Fibroblast of the aortic adventitia (primary cell): ENCODE measurements at places on chromosomes 5 and 9. TPM values are rescaled to one million over a fixed set of nuclear protein-coding genes. Genes with fewer than 3 reads are reported as not detected.
A peak's percentile ranks its signal among the peaks of the same experiment; 100 is the strongest.

DNA sequence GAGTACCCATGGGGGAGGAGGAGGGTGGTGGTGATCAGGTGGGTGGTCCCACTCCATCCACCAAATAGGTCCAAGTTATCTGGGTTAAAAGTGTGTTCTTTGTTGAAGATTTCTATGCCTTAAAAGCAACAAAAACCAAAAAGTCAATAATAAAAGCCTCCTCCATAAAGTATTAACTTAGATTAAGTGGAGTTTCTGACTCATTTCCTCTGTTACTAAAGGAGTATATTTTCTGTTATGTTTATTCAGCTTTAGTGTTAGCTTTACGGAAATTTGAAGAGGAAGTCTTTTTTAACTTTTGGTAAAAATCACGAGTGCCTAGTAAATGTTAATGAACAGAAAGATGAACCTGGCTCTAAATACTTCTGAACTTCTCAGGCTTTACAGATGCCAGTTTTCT, 17.8 kb downstream of the FBXO38 start:
- peak; percentile 17 for DNase-seq

- no peak for DNase-seq
These were observed 52.4 kb upstream of the UBAC1 start for GRCh38 chr9:136013524-136014034.

The OLFM1 gene
- total RNA-seq = 0.81 and 1.5 TPM in 2 replicates

DNA sequence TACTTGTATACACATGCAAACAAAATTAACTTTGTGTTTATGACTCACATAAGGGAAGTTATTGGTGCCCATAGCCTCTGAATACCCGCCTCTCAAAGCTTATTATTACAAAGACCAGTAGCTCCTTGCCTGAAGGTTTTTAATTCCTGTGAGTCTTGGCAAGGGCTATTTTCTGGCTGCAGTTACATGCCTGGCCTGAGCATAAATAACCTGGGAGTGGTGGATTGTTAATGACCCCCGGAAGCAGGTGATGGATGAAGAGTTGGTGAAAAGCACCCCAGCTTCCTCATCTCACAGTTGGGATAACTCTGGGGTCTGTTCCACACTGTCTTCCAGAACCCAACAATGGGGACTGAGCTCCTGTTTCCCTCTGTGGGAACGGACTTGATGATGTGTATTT, 594.5 kb downstream of the PDE4D start:
- no peak for DNase-seq

- peak; percentile 50 for DNase-seq
These were observed 43.5 kb upstream of the RASGRF2 start for GRCh38 chr5:80916676-80917075.

The HTR4 gene
- 0.18 TPM in 1 of 2 replicates, not detected in the other for total RNA-seq

DNA sequence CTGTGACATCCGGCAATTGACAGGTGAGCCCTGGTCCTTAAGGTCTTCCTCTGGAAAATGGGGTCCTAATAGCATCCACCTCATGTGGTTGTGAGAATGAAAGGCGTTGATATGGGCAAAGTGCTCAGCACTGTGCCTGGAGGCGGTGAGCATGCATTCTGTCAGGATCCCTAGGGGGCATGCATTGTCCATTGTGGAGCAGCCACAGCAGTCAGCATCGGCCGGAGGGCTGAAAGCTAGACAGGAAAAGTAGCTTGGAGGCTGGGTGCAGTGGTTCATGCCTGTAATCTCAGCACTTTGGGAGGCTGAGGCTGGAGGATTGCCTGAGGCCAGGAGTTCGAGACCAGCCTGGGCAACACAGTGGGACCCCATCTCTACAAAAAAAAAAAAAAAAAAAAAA, 122.2 kb downstream of the LHX2 start:
- peak; percentile 44 for DNase-seq

DNA sequence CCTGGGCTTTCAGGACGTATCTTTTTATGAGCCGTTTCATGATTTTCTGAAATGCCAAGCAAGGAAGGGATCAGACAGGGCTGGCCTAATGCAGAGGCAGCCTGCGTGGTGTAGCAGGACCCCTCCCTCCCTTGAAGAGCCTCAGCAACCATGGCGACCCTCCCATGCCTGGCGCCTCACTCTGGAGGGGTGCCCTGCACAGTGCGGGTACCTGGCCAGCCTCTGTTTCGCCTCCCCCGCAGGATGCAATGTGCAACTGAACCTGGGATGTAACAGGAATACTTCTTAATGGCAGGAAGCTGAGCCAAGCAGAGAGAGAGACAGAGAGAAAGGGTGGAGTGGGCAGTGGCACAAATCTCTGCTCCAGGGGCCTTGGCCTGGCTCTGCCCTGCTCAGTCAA, 23.3 kb upstream of the SMIM32 start:
- no peak for DNase-seq

The CD72 gene
- total RNA-seq = 1.1 and 1.9 TPM in 2 replicates

The TRPM6 gene
- total RNA-seq = under 0.01 and 0.16 TPM in 2 replicates

GRCh38 chr5:134851307-134851923, 5.6 kb downstream of the C5orf24 start:
- peak; percentile 61 for DNase-seq

- DNase-seq = no peak
These were observed 509 bp downstream of the LVRN start for GRCh38 chr5:115962565-115963402.

GRCh38 chr9:119368681-119369581, at the start of gene BRINP1:
BRINP1 (minus strand) TSS chr9:119369435; CDS start chr9:119313355, 56,080 bp downstream.
- DNase-seq = peak; percentile 1

GRCh38 chr5:89299998-89300397, 417.0 kb upstream of the MEF2C start:
- DNase-seq = no peak

DNA sequence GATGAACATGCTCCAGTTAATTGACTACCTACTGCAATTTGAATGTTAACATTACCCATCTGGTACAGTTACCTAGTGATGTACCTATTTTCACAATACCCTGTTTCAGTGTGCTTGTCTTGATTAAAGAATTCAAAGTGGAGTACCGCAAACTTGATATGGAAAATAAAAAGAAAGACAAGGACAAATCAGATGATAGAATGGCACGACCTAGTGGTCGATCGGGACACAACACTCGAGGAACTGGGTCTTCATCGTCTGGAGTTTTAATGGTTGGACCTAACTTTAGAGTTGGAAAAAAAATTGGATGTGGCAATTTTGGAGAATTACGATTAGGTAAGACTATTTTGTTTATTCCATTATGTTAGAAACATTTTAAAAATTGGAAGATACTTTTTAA, 33.5 kb downstream of the CSNK1G3 start:
- peak; percentile 42 for DNase-seq

- no peak for DNase-seq
These were observed 132.6 kb downstream of the MRPL36 start for GRCh38 chr5:1666812-1667588.

GRCh38 chr9:128021098-128021497, 40.3 kb upstream of the EEIG1 start:
- no peak for DNase-seq

GRCh38 chr9:72775570-72775969, 177.3 kb downstream of the ALDH1A1 start:
- DNase-seq = no peak

The BHMT gene
- 0.27 TPM in 1 of 2 replicates, not detected in the other for total RNA-seq

DNA sequence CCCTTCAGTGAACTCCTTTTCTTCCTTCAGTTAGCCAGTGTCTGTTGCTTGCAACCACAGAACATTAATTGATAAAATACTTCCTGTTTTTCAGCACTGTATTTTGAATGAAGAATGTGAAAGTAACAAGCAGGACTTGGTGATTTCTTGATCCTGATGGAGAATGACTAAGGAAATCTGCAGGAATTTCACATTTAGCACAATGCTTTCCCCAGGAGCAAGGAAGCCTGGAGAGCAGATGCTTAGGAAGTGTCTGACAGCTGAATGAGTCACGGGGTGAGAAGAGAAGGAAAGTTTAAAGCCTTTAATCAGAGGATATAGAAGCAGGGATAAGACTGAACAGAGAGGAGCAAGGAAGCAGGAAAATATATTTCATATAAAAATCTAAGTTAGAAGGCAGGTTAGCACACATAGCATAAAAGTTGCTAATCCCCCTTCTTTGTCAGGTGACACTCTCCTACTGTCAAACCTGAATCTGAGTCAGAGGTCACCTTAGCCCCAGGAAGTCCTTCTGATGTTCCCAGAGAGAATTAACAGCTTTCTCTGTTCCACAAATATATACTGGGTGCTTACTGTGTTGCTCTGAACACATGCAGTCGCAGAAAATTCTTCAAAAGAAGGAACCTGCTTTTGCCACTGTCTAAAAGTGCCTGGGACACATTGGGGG, 59.7 kb downstream of the GNA14 start:
- DNase-seq = peak; percentile 89

DNA sequence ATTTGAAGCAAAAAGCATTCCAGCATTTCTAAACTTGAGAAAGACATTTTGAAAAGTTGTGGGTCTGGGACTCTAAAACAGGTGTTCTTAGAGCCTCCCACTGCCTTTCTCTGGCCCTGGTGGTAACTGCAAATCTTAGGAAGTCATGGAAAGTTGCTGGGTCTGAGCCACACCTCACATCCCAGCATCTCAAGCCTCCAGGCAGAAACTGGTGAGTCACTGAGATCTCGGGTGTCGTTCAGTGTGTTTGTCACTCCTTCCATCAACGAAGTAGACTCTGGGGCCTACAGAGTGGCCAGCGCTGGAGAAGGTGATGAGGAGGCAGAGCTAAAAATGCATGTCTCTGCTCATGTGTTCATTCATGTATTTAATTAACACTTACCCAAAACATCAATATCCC, 59.6 kb upstream of the C5orf58 start:
- peak; percentile 12 for DNase-seq

DNA sequence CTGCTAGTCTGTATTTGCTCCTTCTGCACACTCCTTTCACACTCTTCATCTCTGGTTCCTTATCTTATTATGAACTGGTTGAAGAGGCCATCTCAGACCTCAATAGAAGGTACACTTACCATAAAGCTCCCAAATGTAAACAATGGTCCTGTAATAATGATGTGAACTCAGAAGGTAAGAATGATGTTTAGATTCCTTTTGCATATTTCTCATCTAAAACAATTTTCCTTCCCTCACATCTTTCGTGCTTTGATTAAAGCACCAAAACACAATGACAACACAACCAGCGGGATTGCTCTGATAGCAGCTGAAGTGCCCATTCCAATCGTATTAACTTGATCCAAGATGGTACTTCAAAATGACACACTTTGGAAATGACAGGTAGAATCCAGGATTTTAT, 34.3 kb downstream of the NFIB start:
- DNase-seq = no peak

- DNase-seq = no peak
These were observed 113.3 kb upstream of the SHB start for GRCh38 chr9:38182321-38182720.

GRCh38 chr5:42905827-42906226, 94.1 kb upstream of the SELENOP start:
- DNase-seq = no peak

DNA sequence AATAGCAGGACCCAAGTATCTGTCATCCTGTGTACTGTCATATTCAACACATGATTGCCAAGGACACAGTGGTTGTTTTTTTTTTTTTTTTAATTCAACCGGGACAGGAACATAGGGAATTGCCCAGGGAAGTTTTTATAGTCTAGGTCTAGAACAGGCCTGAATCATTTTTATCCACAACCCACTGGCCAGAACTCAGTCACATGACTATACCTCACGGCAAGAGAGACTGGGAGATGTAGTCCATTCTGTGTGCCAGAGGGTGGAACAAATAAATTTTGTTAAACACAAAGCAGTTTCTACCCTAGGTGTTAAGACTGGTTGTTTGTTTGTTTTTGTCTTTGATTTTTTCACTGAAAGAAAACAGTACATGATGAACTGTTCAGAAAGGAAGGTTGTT, 105.8 kb upstream of the SMARCA2 start:
- DNase-seq = no peak

- peak; percentile 30 for DNase-seq
These were observed 764 bp downstream of the ANKRA2 start for GRCh38 chr5:73564675-73565074.

DNA sequence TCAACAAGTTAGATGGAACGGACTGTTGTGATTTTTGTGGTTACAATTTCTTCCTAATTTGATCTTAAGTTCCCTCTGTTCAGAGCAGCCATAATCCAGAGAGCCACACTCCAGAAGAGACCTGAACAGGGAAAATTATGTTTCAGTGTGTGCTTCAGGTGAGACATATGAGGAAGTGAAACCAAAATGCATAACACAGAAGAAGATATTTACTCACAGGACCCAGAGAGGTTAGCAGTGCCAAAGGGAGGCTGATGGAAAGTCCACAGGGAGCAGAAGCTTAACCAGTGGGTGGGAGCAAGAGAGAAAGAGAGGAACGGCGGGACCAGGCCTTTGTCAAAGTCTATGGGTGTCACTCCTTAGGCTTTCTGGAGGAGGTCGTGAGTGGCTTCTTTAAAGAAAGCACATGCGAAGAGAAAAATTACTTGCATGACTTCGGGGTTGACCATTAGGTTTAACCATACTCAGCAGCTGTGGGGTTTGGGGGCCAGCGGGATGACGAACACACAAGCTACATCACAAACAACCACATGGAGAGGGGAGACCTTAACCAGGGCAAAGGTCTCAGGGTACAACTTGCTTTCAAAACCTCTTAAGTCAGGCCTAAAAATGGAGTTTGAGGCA, 141.4 kb downstream of the MED10 start:
- no peak for DNase-seq

The TERT gene
- not detected in 2 replicates for total RNA-seq

The ANKRD20A1 gene
- 0.27 TPM in 1 of 2 replicates, not detected in the other for total RNA-seq

The SPATA31A3 gene
- total RNA-seq = not detected in 2 replicates

DNA sequence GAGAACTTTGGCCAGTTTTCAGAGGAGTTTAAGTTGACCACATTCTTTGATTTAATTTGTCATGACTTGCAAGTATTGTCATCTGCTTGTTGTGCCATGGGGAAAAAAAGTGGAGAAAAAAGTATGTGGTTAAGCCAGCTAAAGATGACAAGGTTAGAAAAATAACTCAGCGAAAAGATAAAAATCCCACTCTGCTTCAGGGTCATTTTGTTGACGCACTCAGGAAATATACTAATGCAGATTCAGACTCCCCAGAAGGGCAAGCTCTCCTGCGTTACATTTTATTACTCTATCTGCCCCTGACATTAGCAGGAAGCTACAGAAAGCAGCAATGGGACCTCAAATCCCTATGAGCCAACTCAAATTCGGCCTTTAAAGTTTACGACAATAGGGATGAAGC, 27.6 kb upstream of the TESK1 start:
- peak; percentile 40 for DNase-seq

- DNase-seq = peak; percentile 46
These were observed 76.6 kb downstream of the MAPKAP1 start for GRCh38 chr9:125630436-125630835.

The GMCL2 gene
- total RNA-seq = not detected in 2 replicates

- peak; percentile 90 for DNase-seq
These were observed 13.9 kb upstream of the BASP1 start for GRCh38 chr5:17203329-17204132.

The NTRK2 gene
- total RNA-seq = 3.3 and 9.7 TPM in 2 replicates

DNA sequence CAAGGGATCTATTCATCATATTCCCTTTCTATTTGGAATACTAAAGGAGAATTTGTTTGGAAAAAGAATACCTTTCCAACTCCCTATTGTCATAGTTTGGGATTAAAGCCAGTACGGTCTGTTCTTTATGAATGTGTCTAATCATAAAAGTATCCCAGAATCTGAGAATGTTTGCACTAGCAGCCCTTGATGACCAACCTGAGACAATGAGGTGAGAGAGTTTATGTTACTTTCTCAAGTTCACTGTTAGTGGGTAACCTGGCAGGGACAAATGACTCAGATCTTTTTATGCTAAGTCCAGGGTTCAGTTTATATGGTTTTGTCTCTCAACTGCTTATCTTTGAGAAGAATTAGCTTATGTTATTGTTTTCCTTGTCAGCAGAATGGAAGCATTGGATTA, 25.3 kb upstream of the TLR4 start:
- peak; percentile 71 for DNase-seq

The NR2F1-AS1 gene
- total RNA-seq = 11.8 and 23.7 TPM in 2 replicates

GRCh38 chr9:10000669-10001068, 612.1 kb downstream of the PTPRD start:
- no peak for DNase-seq
